ENCODE measurements at places on chromosomes 6 and 20.
A peak's percentile ranks its signal among the peaks of the same experiment; 100 is the strongest.

- peak; percentile 76 for DNase-seq
Observed at GRCh38 chr6:127464881-127465459, 5.8 kb upstream of the KIAA0408 start.

DNA sequence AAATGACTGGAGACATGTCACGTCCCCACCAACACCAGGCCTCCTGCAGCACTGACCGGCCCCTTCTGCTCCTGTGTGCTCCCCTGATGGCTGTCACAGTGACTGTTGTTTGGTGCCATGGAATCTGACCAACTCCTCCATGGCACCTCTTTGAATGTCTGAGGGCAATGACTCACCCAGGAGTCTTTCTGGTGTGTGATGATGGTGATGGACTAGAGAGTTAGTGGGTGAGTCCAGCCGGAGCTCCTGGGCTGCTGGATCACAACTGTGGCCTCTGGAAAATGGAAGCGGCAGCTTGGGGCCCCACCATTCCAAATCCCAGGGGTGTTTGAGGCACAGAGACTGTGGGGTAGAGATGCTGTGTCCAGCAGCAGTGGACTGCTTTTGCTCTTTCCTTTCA is 133.3 kb downstream of the TFAP2C start:
- DNase-seq: no peak

DNA sequence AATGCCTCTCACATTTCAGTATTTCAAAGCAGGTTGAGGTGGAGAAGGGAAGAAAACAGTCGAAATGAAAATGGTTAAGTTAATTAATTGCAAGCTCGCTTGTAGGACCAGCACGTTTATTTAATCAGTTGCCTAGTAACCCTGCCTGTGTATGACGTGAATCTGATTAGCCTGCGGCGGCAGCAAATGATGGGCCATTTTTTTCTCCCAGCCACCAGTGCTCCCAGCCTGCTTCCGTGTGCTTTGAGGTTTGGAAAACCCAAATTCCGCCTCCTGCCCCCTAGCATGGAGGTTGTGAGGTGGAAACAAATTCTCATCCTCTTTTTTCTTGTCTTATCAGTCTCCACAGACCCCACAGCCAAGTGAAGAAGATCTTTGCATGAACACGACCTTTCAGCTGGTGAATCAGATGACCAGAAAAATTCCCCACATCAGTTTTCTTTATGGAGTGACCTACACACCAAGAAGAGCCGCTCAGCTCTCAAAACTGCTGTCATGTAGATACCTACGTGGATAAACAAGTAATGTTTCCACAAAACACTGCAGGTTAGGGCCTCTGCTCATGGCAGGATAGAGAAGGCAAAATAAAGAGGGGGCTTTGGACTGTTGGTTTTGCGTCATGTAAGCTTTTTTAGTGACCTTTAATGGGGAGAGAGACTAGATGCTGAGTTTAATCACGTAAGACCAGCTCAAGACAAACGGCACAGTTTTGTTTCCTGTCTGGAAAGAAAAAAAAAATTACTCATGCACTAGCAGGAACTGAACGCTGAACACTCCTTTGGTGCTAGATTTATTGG is 572.9 kb upstream of the NOX3 start:
- no peak for DNase-seq

DNA sequence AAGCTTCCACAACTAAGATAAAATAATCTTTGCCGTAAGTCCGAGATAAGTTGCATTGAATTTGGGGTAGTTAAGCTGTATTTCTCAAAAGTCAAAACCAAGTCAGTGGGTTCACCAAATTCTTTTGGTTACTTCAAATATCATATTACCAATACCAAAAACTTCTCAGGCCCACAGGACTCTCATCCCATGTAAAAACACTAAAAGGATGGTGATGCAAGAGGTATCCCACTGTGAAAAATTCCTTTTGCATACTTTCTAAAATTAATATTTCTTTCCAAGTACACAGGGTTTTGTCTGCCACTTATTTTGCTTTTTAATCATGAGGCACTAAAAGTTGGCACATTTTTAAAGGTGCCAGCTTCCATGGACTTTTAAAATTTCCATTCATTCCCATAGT is 151.3 kb downstream of the GJA10 start:
- no peak for DNase-seq

DNA sequence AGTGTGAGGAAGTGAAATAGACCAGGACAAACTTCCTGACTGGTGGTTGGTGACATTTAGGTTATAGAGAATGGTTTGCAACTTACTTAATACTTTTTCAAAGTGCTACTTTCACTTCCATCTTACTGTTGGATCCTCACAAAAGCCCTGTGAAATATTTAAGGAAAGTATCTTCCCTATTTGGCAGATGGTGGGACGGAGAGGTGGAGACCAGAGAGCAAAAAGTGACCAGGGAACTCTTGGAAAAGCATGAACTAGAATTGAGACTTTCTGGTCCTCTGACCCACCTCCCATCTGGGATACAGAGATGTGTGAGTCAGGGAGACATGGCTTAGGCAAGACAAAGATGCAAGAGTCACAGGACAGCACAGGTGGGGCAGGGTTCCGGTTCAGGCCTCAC is 3.0 kb downstream of the TRIM10 start:
- DNase-seq: no peak

GRCh38 chr6:11553824-11554223 is 16.3 kb downstream of the TMEM170B start:
- no peak for DNase-seq

GRCh38 chr20:13442986-13443385 is 195.7 kb downstream of the TASP1 start:
- DNase-seq: no peak

GRCh38 chr6:92559003-92559402 is 860.4 kb downstream of the EPHA7 start:
- no peak for DNase-seq

- no peak for DNase-seq
Observed at GRCh38 chr6:36113703-36114102, 16.6 kb upstream of the MAPK13 start.

DNA sequence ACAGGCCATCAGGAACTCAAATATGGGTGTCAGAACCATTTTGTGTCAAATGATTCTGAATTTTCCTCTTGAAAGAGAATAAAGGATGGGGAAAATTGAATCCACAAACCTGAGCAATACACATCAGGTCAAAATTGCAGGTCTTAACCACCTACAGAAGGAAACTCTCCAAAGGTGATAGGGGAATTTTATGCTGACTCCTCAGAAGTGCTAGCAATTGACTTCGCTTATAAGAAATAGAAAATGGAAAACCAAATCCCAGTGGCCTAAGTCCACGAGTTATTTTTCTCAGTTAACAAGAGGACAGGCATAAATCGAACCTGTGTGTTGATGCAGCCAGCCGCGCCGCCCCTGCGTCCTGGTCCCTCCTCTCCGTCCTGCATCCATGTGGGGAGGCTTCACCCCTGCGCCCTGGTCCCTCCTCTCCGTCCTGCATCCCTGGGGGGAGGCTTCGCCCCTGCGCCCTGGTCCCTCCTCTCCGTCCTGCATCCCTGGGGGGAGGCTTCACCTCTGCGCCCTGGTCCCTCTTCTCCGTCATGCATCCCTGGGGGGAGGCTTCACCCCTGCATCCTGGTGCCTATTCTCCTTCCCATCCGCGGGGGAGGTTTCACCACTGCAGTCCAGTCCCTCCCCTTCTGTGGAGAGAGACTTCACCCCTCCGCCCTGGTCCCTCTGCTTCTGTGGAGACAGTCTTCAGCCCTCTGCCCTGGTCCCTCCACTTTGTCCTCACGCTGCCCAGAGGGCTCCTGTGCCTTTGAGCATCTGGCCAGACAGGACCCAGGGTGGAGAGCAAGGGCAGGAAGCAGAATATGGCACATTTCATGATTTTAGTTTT is 230.3 kb downstream of the SMOC2 start:
- no peak for DNase-seq

DNA sequence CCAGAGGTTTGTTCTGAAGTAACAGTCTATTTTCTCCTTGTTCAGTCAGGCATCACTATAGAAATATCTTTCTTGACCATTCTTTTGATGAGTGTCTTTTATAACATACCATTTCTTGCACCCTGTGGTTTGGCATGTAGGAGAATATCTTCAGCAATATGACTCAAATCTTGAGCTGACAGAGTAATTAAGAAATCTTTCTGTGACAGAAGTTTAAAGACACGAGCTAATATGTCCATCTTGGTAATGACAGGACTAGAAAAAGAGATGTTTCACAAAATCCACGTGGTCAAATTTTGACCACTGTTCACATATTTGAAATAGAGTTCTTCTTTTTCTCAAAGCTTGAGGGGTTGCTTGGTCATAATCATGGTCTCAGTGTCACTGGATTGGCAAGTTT is 149.9 kb downstream of the MYB start:
- no peak for DNase-seq

DNA sequence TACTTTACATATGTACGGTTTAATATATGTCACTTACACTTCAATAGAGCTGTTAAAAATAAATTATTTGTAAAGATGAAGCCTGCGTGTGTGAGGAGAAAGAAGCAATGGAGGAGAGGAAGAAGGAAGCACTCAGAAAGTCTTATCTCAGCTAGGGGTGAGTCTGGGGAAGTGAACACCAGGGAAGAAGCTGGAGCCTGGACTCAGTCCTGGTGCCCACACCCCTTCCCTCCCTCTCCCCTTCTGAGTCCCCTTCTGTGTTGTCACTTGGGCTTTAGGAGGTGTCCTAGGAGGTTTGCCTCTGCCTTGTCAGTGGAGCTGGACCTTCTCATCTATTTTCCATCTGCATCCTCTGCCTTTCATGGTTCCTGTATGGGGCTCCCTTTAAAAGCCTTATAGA is 1.9 kb downstream of the SIRPB2 start:
- no peak for DNase-seq

DNA sequence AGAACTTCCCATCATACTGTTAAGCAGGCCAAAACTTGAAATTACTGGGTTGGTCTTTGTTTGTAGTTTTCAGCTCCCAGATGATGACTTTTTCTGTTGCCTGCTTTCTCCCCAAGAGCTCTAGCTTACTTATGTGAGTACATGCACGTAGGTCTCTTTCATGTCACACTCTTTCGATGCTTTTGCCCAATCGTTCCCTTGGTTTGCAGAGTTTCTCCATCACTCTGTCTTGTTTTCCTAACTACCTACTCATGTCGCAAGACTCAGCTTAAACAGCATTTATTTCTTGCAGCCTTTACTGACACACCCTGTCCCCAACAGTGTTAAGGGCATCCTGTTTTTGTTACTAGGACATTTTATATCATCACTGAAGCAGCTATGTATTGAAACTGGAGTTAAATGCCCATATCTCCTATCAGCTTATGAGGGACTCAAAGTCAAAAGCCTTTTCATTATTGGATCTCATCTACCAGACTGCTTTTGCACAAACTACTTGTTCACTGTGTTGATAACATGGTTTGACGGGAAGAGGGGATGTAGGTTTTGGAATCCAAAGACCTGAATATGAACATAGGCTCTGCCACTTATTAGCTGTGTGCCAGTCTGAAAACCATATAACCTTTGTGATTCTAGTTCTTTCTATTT is 2.9 kb downstream of the ARG1 start:
- DNase-seq: no peak

DNA sequence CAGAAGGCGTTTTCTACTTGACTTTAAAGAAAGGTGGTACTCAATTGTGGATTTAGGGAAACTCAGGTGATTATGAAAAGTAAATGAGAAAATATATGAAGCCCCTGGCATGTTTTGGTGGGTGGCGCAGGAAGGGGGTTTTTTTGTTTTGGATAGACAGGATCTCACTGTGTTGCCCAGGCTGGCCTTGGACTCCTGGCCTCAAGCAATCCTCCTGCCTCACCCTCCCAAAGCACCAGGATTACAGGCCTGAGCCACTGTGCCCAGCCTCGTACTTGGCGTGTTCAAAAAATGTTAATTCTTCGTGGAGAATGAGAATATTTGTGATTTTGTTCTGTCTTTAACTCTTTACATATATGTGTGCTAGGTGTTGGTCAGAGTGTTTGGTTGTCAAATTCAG is 32.1 kb upstream of the C20orf144 start:
- DNase-seq: no peak

GRCh38 chr20:37303637-37304036 is 14.2 kb downstream of the MANBAL start:
- DNase-seq: no peak

- DNase-seq: no peak
Observed at GRCh38 chr20:56565511-56565910, 32.5 kb downstream of the FAM209B start.

DNA sequence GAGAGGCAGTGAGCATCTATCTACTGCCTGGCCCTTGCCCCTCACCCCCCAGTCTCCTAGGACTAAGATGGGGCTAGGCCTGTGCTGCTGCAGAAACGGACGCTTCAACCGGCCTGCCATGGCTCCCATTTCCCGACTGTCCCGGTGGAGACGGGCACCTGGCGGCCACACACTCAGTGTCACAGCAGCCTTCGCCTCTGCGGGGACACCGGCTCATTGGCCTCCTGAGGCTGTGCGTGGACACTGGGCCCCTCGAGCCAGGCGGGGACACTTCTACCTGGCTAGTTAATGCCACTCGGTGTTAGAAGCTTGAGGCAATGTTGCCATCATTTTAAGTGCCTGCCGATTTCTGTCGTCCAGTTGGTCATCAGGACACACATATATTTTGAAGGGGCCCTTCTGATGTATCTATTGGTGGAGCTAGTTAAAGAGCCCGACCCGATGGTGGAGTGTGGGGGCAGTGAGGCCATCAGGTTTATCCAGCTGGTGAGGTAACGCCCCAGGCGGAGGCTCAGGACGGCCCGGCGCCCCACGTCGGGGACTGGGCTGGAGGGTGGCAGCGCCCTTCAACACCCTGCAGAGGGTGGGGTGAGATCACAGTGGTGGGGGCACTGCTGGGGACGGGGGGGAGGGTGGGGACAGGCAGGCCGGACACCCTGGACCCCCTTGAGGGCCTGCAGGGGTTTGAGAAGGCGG is 58.9 kb upstream of the GATA5 start:
- no peak for DNase-seq

Measured in HAP-1 (cell line).